NCI-H774 (cell line): ENCODE measurements at places on chromosomes 7 and 10.
A peak's percentile ranks its signal among the peaks of the same experiment; 100 is the strongest.

DNA sequence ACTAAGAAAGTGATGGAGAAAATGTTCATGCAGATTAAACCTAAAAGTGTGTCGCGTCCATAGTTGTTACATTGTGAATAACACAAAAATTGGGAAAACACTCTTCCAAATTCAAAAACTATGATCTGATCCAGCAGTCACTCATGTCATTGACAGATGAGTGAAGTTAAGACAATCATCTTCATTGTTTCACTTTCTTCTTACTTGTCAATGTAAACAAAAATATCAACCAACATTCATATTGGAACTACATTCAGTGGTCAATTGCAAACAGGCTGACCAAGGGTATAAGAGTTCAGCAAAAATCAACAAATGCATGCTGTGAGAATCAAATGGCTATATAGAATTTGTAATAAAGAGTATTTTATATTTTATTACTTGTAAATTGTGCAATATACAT lies 1.8 kb downstream of the FRMPD2 start:
- DNase-seq, result no peak

DNA sequence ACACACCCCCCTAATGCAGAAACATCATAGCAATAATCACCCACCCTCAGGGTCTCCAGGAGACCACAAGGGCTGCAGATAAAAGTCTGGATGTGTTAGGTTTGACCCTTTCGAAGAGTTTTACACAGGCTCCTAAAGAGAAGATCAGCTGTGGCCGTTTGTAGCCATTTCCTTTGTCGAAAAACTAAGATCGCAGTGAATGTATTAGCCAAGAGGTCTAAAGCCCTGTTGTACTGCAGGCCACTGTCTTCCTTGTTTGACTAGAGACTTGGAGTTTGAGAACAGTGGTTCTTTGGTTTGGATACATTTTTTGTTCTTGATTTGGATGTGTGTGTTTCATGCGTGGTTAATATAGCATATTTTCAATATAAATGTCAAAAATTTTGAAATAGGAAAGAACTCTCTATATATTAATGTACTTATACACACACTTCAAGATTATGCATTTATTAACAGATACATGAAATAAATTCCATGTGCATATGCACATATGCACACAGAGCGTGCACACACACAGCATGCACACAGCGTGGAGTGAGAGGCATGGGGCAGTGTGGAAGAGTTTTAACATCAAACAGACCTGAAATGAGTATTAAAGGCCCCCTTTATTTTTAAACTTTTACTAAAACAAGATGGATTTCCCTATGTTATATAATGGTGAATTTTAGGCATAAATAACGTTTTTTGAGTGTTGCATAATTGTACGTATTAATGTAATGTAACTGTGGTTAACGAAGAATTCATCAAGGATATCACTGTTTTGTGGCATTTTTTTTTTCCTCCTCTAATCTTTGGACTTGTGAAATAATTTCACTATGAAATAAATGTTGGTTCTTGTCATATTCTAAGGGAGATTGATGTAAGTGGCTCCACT lies 2.2 kb downstream of the IKZF1 start:
- DNase-seq, result no peak

- DNase-seq, result no peak
Measured at GRCh38 chr10:56561336-56561735, 200.3 kb upstream of the ZWINT start.

DNA sequence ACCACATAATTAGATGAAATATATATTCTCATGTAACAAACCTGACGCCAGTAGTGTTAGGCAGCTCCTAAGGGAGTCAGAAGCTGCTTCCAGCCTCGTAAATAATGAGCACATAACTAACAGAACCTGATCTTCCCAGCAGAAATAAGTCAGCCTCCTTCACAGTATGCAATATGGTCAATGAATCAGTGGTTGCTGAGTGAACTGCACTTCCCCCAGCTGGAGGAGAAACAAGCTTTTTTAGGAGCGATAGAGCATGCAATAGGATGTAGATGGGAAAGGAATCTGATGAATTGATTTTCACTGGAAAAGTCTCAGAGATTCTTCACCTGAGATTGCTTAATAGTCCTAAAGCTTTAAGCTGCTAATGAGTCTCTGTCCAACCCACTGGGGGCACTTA lies 337.2 kb upstream of the LRGUK start:
- DNase-seq, result no peak

DNA sequence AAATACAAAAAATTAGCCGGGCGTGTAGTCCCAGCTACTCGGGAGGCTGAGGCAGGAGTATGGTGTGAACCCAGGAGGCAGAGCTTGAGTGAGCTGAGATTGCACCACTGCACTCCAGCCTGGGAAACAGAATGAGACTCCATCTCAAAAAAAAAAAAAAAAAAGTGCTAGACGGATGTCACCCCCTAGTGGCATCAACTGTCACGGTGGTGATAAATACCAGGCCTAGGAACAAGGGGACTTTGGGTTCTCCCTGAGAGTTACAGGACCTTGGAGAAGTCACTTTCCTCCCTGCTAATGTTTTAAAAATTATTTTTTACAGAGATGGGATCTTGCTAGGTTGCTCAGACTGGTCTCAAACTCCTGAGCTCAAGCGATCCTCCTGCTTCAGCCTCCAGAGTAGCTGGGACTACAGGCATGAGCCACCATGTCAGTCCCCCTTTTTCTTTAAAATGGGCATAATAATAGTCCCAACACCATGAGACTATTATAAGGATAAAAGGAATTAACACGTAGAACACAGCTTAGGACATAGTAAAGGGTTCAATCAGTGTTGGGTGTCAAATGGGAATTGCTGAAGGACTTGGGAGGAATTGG lies 2.6 kb upstream of the TMEM130 start:
- no peak for DNase-seq

- no peak for DNase-seq
Measured at GRCh38 chr10:125802739-125803138, 20.3 kb downstream of the UROS start.

DNA sequence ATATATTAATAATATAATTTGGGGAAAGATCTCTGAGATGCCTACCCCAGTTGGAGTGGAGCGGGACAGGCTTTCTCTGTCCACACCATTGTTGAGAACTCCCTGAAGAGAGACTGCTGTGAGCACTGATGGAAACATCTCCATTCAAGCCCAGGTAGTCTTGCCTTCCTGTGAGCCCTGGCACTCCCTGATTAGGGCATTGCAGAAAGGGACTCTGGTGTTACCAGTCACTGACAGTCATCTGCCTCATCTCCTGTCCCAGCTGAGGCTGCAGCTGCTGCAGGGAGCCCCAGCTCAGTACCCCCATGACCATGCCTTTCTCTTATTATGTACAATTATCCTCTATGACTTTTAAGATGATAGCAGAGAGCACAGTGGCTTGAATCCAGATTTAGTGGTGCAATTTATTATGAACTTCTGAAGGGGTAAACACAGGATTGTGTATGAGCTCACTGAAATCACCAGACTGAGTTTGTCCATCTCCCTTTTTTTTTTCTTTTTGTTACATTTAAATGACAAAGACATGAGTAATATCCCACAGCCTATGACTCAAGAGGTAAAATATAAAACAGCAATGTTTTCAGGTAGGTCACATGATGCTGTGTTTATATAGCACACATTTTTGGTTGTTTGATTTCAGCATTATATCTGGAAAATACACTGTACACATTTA lies 236.9 kb downstream of the SLC25A13 start:
- DNase-seq, result peak; percentile 70

DNA sequence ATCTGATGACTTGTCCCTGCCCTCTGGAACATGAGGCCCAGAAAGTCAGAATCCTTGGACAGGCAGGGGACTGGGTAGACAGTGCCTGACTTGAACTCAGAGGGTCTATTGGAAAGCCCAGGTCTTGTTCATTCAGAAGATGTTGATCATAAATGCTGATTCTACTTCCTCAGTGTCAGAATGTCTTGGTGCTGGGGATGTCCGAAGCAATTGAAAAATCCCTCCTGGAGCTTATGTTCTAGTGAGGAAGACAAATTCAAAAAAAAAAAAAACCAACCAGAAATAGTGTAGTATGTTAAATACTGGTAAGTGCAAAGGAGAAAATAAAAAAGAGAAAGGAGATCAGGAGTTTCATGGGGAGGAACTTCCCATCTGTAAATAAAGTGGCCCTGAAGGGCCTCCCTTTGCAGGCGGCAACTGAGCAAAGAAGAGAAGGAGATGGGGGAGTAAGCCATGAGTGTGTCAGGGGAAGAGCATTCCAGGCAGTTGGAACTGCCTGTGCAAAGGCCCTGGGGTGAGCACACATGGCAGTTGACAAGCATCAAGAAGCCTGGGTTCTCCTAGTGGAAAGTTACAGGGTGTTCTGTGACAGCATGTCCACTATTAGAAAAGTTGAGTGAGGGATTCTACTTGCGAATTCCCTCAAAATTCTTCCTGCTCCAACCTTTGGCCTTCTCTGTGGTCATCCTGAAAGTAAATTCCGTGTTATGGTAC lies 30.7 kb downstream of the TSPAN15 start:
- DNase-seq, result no peak

DNA sequence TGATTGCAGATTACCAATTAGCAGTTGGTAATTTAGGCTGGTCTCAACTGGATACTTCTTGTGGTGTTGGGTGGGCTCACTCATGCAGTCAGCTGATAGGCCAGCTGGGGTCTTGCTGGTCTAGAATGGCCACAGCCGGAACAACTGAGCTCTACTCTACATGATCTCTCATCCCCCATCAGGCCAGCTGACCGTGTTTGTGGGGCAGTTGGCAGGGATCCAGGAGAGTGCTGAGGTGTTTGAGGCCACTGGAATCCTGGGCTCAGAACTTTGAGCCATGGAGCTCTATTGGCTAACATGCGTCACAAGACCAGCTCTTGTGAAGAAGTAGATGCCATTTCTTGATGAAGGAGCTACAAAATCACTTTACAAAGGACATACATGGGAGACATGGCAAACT lies 242.4 kb downstream of the GFRA1 start:
- DNase-seq, result no peak

GRCh38 chr7:95469848-95470247 lies 15.9 kb upstream of the ASB4 start:
- peak; percentile 84 for DNase-seq

DNA sequence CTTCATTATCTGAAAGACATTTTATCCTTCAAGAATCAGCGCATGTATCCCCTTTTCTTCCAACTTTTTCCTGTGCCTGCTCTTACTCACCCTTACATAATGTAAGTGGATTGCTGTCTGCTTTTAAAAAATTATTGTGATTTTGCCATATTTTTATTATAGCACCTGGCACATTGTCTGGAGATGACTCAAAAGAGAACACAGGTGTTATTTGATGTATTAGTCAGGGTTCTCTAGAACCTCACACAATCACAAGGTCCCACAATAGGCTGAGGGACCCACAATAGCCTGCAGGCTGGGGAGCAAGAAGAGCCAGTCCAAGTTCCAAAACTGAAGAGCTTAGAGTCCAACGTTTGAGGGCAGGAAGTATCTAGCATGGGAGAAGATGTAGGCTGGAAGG lies 390.0 kb downstream of the EXOC4 start:
- DNase-seq, result no peak
